CD4-positive, alpha-beta T cell treated with Interleukin-17A for 4 hours (primary cell): ENCODE measurements at places on chromosomes 5 and 9.

GRCh38 chr5:95818181-95819147, 4.1 kb downstream of the GLRX start:
- DNase-seq = peak; percentile 39

DNA sequence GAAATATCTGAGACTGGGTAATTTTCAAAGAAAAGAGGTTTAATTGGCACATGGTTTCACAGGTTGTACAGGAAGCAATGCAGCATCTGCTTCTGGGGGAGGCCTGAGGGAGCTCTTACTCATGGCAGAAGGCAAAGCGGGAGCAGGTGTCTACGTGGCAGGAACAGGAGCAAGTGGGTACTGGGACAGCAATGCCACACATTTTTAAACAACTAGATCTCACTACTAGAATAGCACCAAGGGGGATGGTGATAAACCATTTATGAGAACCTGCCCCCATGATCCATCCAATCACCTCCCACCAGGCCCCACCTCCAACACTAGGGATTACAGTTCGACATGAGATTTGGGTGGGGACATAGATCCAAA, 47.6 kb upstream of the HOMER1 start:
- no peak for DNase-seq

DNA sequence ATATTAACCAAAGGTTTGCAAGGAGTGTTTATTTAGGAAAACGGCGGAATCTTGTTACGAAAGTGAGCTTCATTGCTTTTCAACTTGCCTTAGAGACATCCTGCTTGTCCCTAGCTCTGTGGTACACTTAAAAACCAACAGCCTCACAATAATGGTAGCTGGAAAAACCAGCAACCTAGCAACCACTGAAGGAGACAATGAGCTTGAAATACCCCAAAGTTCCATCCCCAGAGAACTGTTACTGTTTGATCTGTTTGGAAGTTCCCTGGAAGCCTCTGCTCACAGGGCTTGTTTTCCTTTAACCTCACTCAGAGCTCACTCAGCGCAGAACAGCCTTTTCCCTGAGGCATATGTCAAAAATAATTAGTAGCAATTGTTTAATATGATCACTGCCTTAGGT, 43.2 kb downstream of the SH3TC2 start:
- DNase-seq = no peak

- DNase-seq = no peak
Observed at GRCh38 chr5:9042241-9042640, 503.6 kb downstream of the SEMA5A start.

- DNase-seq = no peak
Observed at GRCh38 chr9:104276709-104277245, 182.7 kb downstream of the SMC2 start.

GRCh38 chr5:157046041-157046440, 12.9 kb downstream of the HAVCR1 start:
- peak; percentile 12 for DNase-seq

DNA sequence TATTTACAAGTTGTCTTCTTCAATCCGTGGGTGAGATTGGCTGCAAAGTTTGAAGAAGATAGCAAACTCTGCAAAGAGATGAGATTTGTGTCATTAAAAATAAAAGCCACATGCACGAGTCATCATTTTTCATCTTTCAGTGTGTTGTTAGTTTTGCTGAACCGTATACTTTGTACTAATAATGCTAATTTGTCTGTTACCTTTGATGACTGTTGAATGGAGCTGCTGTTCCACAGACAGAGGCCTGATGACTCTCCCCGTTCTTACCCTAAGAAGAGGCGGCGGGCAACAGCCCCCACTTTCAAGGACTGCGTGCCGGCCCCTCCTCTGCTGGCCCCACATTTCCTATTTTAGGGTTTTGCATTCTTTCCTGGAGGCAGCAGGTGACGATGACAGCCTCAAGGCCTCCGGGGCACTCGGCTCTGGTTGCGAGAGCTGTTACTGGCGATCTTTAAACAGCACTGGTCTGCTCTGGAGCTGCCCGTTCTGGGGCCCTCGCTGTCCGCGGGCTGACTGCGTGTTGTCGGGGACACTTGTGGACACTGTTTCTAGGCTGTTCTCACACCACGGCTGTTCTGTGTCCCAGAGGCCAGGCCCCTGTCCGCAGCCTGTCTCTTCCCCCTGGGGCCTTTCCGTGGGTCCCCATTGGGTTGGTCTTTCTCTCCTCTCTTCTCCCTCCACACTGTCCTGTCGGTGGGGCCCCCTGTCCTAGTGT, 35.1 kb downstream of the NDUFS6 start:
- DNase-seq = no peak

DNA sequence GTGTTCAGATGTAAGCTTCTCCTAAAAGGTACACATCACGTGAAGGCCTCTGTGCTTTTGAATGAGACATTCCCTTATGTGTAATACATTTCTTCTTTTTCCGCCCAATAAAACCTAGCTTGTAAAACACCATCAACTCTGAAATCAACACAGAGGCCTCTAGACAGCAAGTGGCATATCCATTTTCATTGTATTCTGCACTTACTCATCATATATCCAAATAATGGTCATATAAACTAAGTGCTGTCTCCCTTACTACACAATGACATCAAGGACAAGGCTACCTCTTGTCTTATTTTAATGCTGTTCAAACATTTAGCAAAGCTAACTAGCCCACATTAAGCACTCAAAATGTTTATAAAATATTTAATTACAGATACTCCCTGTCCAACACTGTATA, 108.5 kb downstream of the ELAVL2 start:
- no peak for DNase-seq

DNA sequence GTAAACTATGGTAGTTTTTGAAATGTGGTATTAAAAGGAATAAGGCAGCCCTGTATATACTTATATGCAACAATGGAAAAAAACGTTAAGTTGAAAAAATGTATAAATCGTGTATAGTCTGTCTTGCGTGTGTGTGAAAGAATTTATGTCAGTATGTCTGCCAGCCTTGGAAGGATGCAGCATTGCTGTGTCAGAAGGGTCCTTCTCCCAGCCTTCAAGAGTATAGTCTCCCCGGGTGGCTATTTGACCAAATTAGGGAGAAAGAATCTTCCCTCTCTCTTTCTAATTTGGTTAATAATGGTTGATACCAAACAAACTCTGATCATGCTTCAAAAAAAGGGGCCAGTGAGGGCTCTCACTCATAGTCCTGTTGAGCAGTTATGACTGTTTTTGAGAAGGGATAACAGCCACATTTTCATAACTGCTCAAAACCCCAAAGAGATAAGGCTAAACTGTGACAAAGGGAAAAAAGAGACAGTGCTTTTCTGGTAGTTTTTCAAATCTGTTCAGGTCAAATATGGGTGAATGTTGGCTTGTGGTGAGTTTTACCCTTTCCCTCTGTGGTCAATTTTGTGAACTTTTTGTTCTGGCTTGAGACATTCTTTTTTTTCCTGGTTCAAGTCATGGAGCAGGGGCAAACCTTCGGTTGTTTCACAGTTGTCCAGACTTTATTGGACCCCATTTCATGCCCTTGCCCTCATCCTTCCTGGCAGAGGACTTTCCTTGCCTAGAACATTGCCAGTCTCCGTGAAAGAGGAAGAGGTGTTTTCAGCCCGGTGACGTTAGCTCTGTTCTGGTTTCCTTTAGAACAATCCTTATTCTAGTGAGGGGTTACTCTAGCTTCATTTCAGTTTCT, 21.0 kb downstream of the SNX30 start:
- DNase-seq = no peak

DNA sequence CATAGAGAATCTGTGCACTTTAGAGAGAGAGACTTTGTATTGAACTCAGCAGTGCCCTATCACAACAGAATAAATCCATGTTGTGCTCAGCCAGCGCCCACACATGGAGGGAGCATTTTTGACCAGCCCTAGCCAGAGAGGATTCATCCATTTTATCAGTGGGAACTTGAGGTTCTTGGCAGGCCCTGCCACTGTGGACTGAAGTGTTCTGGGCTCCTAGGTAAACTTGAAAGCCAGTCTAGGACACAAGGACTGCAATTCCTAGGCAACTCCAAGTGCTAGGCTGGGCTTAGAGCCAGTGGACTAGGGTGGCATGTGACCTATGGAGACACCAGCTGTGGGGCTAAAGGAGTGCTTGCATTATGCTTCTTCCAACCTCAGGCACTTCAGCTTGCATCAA, 523.5 kb downstream of the CDH12 start:
- DNase-seq = no peak

- DNase-seq = no peak
Observed at GRCh38 chr5:44935262-44935661, 126.5 kb downstream of the MRPS30 start.

DNA sequence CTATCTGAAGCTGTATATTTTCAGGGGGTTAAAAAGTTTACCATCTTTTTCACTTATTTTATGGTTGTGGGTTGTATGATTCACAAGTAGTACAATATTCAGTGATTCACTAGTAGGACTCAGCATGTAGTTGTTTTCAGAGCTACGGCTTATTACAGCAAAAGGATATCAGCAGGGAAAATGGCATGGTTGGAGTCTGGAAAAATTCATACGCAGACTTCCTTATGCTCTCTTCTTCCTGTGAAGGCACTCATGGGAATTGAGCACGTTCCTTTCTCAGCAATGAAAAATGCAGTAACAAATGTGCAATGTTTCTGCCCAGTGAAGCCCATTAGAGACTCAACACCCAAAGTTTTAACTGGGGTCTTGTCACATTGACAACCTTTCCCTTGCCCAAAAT, 250.5 kb downstream of the KCNN2 start:
- no peak for DNase-seq
